Osteoblast (primary cell): ENCODE measurements at places on chromosomes 6 and 20.

DNA sequence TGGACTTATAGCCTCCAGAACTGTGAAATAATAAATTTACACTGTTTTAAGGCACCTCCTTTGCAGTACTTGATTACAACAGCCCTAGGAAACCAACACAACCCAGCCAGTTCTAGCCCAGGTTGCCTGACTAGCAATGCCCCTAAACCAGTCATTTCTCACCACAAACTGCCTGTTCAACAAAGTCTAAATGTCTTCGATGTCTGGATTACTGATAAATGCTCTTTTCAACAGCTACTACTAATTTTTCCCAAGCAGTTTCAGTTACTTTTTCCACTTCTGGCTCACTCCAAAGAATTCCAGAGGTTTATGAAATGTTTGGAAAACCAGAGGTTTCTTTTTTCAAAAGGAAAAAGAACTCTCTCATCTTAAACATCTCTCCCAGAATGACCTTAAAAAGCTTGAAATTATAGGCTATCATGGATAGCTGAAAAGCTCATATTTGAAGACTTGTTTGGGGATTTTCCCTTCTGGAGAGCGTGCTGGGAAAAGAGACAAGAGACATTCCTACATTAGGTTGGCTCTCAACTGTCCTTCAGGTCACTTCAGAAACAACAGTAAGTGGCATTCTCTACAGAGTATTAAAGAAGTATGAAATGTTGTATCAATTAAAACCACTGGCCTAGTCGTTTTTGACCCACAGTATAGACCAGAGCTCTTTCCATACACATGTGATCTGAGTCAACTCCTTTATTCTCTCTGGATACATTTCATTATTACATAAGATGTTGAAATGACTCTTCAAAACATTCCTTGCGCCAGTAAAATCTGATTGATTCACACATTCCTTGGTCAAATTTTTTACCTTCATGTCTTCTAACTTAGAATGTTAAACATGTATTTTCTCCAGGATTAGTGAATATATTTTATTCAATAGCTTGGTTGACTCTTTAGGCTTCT, 265.9 kb downstream of the COL12A1 start:
- no peak for DNase-seq

GRCh38 chr6:7721649-7722048, 4.2 kb upstream of the BMP6 start:
- peak; percentile 89 for DNase-seq

- peak; percentile 90 for DNase-seq
Measured at GRCh38 chr6:136920671-136921380, 1.3 kb upstream of the SLC35D3 start.

DNA sequence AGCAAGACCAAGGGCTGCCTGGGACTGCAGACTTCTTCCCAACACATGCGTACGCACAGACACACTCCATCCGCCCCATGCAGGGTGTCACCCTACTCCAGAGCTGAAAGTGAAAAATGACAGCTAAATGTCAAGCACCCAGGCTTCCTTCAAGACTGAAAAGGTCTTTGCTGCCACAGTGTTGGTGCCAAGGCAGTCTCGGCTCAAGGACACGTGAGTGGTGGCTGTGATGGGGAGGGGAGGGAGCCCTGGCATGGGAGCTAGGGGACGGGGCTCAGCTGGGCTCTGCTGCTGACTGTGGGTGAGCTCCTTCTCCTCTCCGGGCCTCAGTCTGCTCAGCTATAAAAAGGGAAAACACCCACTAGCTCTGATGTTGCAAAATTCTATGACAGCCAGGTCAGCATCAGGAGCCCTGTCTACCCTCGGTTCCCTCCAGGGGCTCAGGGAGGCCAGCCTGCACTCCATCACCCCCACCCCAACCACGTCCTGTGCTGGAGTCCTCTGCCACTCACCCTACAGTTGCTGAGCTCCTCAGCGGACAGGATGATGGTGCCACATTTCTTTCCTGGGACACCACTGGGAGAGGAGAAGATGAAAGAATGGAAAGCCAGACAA, 47.6 kb downstream of the CPNE5 start:
- no peak for DNase-seq

GRCh38 chr6:111444794-111445193, 38.2 kb downstream of the REV3L start:
- DNase-seq: no peak

- no peak for DNase-seq
Measured at GRCh38 chr6:49516147-49516505, 16.4 kb downstream of the GLYATL3 start.
